ENCODE measurements at places on chromosomes 2 and 18.

DNA sequence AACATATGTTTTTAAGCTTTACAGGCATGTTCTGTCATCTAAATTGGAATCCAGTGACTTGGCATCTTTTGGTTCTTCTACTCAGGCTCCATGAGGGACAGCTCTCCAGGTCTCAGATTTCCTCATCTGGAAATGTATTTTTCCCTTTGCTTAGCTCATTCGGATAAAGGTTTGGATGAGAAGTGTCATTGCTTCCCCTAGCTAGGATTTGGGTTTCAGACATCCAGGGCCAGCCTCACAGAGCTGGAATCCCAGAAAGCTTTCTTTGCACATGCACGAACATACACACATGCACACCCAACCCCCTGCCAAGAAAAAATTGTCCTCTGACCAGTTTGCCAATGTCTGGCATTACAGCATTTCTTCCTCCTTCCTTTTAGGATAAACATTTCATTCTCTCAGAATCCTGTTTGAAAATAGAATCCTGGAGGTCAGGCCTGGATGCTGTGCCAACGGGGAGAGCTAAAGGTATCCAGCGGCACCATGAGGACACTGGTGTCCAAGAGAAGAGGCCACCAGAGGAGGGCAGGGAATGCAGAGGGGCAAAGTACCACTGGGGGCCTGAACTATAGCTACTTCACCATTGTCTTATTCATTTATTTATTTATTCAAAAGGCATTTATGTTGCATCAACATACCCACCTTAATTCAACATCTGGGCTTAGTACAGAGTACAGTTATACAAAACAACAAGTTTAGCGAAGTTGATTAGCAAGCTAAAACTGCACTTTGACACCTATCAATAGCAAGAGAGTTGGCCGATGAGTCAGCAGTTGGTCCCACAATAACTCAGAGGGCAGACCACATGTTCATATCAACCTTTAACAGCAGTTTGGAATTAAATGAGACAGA, 97.9 kb upstream of the ATL2 start:
- no peak for DNase-seq

DNA sequence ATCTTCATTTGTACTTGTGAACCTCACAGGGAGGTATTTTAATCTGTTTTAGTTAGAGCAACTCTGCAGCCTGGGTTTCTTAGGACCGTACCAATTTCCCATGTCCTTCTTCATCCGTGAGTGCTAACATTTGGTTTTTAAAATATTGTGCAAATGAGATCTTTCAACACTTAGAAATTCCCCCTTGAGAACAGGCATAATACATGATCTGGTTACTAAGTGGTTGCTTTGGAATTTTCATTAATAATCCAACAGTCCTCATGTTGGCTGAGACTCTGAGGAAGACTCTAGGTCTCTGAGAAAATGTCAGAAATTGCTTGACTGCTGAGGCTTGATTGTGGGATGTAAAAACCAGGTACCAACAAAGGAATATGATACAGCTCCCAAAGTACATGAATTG, 125.6 kb upstream of the CDCA7 start:
- no peak for DNase-seq

DNA sequence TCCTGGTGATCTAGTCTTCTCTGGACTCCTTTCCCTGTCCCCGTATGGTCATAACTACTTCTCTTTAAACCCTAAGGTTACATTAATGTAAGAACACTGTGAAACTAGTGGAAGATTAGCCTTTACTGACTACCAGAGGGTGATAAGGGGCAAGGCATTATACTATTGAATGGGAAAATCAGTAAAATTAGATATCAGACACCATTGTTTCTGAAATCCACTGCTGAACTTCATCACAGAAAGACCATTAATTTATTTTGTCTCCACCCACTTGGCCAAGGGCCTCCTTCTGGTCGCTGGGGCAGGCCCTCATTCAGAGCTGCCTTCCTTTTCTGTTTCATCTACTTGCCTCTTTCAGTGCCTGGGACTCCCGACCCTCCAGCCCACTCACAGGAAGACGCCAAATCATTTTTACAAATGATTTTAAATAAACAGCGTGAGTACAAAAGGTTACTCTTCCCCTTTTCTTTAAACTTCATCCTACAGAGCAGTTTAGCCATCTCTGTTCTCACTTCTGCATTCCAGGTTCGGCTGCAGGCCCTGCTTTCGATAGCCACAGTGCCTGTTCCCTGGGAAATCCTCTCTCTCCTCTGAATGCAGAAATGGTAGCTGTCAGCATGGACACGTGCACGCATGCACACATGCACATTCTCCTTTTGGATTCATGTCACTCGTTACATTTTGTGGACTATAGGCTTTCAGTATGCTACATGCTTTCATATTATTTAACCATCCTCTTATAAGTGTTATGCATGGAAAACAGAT, 70.3 kb upstream of the DOCK10 start:
- DNase-seq, result peak; percentile 3

DNA sequence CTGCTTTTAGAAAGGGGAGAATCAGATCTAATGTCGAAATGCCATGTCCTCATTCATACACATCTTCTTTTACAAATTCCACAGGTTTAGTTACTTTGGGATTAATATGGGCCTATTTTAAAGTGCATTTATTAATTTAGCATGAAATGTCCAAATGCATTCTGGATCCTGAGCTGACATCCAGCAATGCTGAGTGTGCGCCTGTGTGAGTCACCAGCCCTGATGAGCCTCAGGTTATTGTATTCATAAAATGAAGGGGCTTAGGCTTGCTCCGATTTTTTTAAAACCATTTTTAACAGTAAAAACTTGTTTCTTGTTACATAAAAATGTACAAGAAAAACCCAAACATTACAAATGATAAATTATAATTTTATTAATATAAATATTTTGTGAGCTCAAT, 94.1 kb downstream of the SH3YL1 start:
- DNase-seq, result no peak

GRCh38 chr2:191360918-191361317, 115.7 kb downstream of the MYO1B start:
- DNase-seq, result no peak

DNA sequence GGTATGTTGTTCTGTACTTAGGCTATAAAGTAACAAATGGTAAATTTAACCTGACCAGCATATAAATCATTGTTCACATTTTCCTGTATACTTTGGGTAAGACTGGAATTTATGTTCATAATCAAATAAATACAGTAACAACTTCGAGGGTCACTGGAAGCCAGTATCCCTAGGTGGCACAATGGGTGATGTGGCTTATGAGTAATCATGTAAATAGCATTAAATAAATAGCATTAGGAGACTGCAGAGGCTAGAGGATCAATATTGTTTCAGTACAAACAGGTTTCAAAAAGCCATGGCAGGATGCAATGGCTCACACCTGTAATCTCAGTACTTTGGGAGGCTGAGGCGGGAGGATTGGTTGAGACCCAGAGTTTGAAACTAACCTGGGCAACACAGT, 690.6 kb downstream of the SLC4A3 start:
- no peak for DNase-seq

GRCh38 chr18:30328839-30329238, 713.7 kb downstream of the DSC3 start:
- DNase-seq, result no peak

DNA sequence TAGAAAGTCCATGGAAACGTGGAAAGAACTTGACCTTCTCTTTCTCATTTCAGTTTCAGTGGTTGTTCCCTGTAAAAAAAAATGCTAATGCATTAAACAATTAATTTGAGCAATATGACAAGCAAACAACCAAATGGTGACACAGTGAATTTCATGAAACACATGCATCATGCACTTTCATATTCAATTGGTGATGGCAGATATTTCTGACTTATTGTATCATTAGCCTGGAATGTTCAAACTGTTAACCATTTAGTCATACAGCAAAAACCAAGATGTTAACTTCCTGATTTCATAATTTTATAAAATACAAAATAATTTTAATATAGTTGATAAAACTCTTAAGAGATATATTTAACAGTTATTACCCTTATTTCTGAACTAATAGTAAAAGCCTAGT, 85.5 kb downstream of the SCN1A start:
- no peak for DNase-seq

- DNase-seq, result no peak
Measured at GRCh38 chr2:9745153-9745899, 97.9 kb upstream of the TAF1B start.

DNA sequence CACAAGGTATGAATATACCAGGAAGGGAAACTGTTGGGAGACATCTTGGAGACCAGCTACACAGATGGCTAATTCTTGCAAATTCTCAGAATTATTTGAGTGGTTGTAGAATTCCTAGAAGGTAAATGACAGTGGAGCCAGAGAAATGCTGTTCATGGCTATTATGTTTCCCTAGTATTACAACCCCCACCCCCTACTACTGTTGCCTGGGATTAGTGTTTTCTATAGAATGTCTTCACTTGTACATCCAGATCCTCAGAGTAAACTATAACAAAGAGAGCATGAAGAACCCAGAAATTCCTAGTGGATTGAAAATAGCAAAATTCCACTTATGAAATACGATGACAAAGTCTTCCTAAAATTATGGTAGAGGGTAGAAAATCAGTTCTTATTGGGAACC, 15.3 kb downstream of the LGALSL start:
- no peak for DNase-seq

GRCh38 chr2:32436150-32436549, 79.3 kb downstream of the BIRC6 start:
- DNase-seq, result no peak

DNA sequence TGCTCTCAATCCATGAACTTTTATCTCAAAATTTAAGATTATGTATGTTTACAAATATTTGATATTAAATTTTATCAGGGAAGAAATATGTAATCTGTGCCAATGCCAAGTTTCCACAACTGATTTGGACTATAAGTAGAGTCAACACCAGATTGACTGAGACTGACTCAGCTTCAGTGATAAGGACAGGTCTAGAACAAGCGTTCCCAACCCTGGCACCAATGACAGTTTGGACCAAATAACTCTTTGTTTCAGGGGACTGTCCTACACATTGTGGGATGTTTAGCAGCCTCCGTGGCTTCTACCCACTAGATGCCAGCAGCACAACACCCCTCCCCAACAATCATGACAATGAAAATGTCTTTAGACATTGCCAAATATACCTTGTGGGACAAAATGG, 165.3 kb downstream of the THADA start:
- DNase-seq, result no peak

DNA sequence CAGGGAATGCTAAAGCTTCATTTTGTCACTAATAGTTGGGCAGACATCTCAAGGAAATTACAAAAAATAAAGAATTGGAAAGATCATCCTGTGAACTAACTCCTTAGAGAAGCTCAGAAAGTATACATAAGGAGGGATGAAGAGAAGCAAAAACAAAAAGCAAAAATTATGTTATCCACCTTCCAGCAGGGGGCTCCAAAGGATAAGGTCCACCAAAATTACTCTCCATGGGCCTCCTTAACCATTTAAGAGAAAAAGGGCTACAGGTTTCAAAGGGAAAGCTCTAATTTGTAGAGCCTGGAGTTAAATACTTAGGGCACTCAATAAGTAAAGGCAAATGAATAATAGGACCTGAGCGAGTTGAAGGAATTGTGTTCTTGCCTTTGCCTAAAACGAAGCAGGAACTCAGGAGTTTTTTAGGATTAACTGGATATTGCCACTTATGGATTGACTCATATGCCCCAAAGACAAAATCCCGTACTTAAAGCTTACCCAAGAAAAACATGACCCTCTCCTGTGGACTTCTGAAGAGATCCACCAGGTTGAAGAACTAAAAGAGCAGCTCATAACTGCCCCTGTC, 1167.9 kb downstream of the DSC3 start:
- peak; percentile 8 for DNase-seq

DNA sequence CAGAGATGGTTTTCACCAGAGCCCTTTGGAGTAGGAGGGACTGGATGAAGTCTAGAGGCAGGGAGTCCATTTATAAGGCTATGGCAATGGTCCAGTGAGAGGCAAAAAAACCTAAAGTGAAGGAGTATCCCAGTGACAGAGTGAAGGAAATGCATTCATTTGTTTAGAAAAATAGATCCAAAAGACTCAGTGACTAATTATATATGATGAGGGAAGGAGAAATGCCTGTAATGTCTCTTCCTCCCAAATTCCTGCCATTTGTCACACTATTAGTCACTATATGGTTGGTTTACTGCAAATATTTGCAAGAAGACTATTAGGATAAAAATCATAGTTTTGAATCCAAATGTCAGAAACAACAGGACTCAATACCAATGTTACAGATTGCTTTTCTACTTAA, 104.2 kb downstream of the ZNF521 start:
- DNase-seq, result no peak

GRCh38 chr2:135829378-135830135, 7.4 kb downstream of the LCT start:
- DNase-seq, result no peak

- peak; percentile 30 for DNase-seq
Measured at GRCh38 chr2:64250751-64251423, 106.7 kb upstream of the PELI1 start.

DNA sequence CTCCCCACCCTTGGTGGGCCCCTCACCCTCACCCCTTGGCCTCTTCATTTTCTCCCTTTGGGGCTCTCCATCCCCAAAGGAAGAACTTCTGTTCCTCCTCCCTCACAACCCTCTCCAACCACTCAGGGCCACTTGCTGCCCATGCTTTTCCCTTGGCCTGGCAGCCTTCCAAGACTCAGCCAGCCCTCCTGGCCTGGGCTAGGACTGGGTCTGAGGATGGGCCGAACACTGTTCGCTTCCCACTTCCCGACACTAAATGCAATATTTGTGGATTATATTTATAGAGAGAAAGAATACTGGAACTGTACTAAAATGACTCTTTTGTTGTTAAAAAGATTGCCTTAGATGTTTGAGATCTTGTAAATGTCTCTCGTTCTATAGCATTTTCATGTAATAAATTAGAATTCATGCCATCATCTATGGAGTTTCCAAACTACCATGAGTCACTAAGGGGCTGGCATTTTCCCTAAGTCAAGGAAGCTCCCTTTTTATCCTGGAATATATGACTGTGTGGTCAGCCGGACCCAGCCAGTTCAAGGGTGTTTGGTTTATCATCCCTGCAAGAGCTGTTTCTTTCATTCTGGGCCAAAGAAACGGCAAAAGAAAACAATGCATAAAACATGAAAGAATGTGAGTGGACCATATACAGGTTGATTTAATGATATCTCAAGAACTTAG, 3.8 kb downstream of the CXCR2 start:
- no peak for DNase-seq

DNA sequence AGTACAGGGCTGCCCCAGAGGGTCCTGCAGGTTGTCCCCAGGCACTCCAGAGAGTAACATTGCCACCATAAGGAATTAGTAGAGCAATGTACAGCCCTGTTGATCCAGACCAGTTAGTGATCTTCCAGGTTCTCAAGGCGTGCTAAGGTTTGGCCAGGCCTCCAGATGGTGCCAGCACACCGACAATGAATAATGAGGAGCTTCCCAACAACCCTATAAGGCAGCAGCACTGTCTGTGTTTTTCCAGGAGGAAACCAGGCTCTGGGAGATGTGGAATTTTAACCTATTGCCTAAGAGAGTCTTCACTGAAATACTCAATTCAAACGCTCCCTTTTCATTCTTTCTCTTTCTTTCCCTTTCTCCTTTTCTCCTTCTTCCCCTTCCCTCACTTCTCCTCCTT, 122.1 kb downstream of the MGAT5 start:
- DNase-seq, result no peak

DNA sequence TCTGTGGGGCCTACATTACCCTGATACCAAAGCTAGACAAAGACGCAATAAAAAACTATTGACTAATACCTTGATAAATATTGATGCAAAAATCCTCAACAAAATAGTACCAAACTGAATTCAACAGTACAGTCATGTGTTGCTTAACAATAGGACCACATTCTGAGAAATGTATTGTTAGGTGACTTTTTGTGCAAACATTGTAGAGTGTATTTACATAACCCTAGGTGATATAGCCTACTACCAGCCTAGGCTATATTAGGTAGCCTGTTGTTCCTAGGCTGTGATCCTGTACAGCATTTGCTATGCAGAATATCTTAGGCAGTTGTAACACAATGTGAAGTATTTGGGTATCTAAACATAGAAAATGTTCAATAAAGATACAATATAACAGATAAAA, 36.7 kb downstream of the CCDC138 start:
- DNase-seq, result no peak

Measured in common myeloid progenitor, CD34-positive (primary cell).